Effector memory CD4-positive, alpha-beta T cell (primary cell): ENCODE measurements at places on chromosomes 16 and 17.

GRCh38 chr16:82646504-82646903, 19.7 kb downstream of the CDH13 start:
- H3K27ac ChIP-seq = no peak overlapping the region
- no peak overlapping the region for H3K4me3 ChIP-seq
- peaks cover 11% of the 10 kb centered on the region for H3K4me1 ChIP-seq
- no peaks in the 10 kb centered on the region for H3K27me3 ChIP-seq
- no peak for DNase-seq

- no peaks in the 10 kb centered on the region for H3K27me3 ChIP-seq
- H3K4me1 ChIP-seq = peaks cover 34% of the 10 kb centered on the region
- DNase-seq = peak; percentile 20
- H3K27ac ChIP-seq = peak overlapping the region; percentile 49
- peaks cover 23% of the 10 kb centered on the region for H3K36me3 ChIP-seq
These were observed 4.0 kb upstream of the IL17C start for GRCh38 chr16:88634141-88634993.

DNA sequence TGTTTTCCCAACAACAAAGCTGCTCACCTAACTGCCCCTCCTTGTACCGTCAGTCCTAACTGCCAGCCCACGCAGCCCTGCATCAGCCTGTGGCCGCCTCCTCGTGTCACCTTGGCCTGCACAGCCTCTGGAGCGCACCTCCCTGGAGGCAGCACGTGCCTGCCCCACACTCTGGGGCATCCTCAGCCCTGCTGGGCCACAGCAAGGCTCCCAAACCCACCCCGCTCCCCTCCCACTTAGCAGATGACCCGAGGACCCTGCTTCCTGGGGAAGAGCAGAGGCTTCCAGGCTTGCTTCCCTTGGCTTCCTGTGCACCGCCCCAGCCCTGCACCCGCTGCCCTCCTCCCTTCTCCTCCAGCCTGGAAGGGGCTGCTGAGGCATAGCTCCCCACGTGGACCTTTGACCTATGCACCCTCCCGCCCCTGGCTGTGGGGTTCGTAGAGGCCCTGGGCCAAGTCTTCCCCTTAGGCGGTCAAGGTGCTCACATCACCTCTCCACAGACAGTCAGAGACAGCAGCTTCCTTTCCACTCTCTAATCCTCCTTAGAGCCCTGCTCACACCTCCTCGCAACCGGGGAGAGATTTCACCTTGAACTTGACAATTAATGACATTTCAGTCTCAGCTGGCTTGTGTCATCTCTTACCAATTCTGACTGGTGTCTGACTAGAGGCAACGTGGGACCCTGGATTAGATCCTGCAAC, 115.0 kb downstream of the MGAT5B start:
- H3K4me1 ChIP-seq = peaks cover 20% of the 10 kb centered on the region
- H3K36me3 ChIP-seq = no peaks in the 10 kb centered on the region
- no peak for DNase-seq
- H3K4me3 ChIP-seq = no peak overlapping the region

DNA sequence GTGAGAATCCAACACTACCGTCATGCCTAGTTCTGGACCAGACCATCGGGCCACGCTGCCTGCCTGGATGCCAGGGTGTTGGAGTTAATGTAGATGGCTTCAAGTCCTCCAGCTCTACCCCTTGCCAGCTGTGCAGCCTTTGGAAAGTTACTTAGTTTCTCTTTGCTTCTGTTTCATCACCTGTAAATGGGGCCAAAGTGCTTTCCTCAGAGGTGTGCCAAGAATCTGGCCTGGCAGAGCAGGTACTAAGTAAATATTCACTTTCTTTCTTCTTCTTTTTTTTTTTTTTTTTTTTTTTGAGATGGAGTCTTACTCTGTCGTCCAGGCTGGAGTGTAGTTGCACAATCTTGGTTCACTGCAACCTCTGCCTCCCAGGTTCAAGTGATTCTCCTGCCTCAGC, 159.5 kb upstream of the RPL38 start:
- DNase-seq = no peak
- H3K4me3 ChIP-seq = no peak overlapping the region
- no peaks in the 10 kb centered on the region for H3K27me3 ChIP-seq
- H3K36me3 ChIP-seq = no peaks in the 10 kb centered on the region
- H3K27ac ChIP-seq = no peak overlapping the region
- H3K4me1 ChIP-seq = no peaks in the 10 kb centered on the region

- H3K4me3 ChIP-seq = no peak overlapping the region
- DNase-seq = no peak
- H3K27ac ChIP-seq = no peak overlapping the region
- no peaks in the 10 kb centered on the region for H3K27me3 ChIP-seq
- no peaks in the 10 kb centered on the region for H3K36me3 ChIP-seq
- no peaks in the 10 kb centered on the region for H3K4me1 ChIP-seq
These were observed 348.5 kb downstream of the KCNJ2 start for GRCh38 chr17:70517816-70518215.

- H3K27me3 ChIP-seq = no peaks in the 10 kb centered on the region
- H3K27ac ChIP-seq = no peak overlapping the region
- no peak for DNase-seq
- no peak overlapping the region for H3K4me3 ChIP-seq
These were observed 66.1 kb upstream of the SIAH1 start for GRCh38 chr16:48451323-48451722.

- peaks cover 27% of the 10 kb centered on the region for H3K36me3 ChIP-seq
- no peak overlapping the region for H3K27ac ChIP-seq
- H3K27me3 ChIP-seq = no peaks in the 10 kb centered on the region
- H3K4me3 ChIP-seq = no peak overlapping the region
- no peak for DNase-seq
- no peaks in the 10 kb centered on the region for H3K4me1 ChIP-seq
These were observed 18.4 kb downstream of the CFAP20 start for GRCh38 chr16:58110571-58111301.

DNA sequence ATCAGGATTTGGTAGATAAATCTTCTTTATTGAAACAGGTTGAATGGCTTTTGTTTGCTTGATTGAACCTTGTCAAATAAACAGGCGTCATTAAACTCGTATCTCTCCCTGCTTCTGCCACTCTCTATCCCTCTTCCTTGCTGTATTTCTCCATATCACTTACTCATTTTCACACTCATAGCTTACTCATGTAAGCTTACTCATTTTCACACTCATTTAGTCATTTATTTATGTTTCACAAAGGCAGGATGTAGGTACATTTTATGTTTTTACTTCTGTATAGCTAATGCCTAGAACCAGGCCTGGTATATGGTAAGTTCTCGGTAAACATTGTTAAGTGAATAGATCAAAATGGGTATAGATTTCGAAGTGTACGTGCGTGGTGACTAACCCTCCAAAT, 450.0 kb downstream of the PMP22 start:
- H3K4me3 ChIP-seq = no peak overlapping the region
- H3K27me3 ChIP-seq = no peaks in the 10 kb centered on the region
- no peaks in the 10 kb centered on the region for H3K36me3 ChIP-seq
- H3K27ac ChIP-seq = no peak overlapping the region
- no peaks in the 10 kb centered on the region for H3K4me1 ChIP-seq
- no peak for DNase-seq

- DNase-seq = no peak
- H3K4me1 ChIP-seq = no peaks in the 10 kb centered on the region
- no peak overlapping the region for H3K27ac ChIP-seq
- no peaks in the 10 kb centered on the region for H3K27me3 ChIP-seq
These were observed 476.2 kb downstream of the HAPSTR1 start for GRCh38 chr16:9567666-9568065.

- peaks cover 18% of the 10 kb centered on the region for H3K4me1 ChIP-seq
- H3K4me3 ChIP-seq = no peak overlapping the region
These were observed 135.1 kb upstream of the CORO6 start for GRCh38 chr17:29757788-29758187.

DNA sequence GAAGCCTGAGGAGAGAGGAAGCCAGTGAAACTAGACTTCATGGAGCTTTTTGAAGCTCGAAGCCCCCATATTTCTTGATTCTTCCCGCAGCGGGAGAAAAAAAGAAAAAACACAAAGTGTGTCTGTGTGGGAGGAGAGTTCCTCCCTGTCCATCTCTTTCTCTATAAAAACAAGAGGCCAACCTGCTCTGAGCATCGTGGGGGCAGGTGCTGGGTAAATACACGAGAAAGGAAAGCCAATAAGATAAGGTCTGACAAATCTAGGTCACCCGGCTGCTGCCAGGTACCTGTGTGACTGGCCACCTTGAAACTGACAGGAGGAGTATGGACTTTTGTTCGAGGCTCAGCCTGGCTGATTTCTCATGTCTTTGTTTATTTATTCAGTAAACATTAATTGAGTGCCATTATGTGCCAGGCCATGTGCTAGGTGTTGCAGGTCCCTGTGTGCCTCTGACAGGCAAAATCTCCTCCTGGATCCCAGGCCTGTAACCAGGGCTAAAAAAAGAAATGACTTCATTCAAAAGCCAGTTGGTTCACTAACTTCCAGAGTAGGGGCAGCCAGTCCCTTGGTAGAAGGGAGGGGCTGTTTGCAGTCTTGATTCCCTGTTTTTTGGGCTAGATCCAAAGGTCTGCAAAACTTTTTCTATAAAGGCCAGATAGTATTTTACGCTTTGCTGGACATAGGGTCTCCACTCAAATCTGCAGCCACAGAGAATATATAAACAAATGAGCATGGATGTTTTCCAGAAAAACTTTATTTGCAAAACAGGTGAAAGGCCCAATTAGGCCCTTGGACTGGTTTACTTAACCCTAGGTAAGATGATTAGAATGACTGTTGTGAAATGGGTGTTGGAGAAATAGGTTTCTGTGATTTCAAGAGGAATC, 35.6 kb downstream of the YPEL2 start:
- DNase-seq = no peak
- peak overlapping the region; percentile 54 for H3K27ac ChIP-seq
- peaks cover 60% of the 10 kb centered on the region for H3K4me1 ChIP-seq
- H3K27me3 ChIP-seq = no peaks in the 10 kb centered on the region
- no peak overlapping the region for H3K4me3 ChIP-seq

GRCh38 chr17:6555331-6556120, 829 bp downstream of the PITPNM3 start:
- H3K4me1 ChIP-seq = peaks cover 12% of the 10 kb centered on the region
- no peak overlapping the region for H3K27ac ChIP-seq
- peak overlapping the region; percentile 45 for H3K4me3 ChIP-seq
- H3K27me3 ChIP-seq = peaks cover 28% of the 10 kb centered on the region
- no peak for DNase-seq

GRCh38 chr17:75774991-75775668, 9.5 kb upstream of the UNK start:
- H3K27ac ChIP-seq = no peak overlapping the region
- no peak for DNase-seq
- no peak overlapping the region for H3K4me3 ChIP-seq
- peaks cover 16% of the 10 kb centered on the region for H3K4me1 ChIP-seq

GRCh38 chr16:24440306-24440705, 99.1 kb upstream of the RBBP6 start:
- no peak overlapping the region for H3K27ac ChIP-seq
- peaks cover 5% of the 10 kb centered on the region for H3K27me3 ChIP-seq
- DNase-seq = no peak
- H3K36me3 ChIP-seq = no peaks in the 10 kb centered on the region
- H3K4me1 ChIP-seq = no peaks in the 10 kb centered on the region

- peaks cover 11% of the 10 kb centered on the region for H3K4me1 ChIP-seq
- no peak overlapping the region for H3K4me3 ChIP-seq
- DNase-seq = no peak
- H3K27ac ChIP-seq = no peak overlapping the region
These were observed 29.1 kb downstream of the ARSG start for GRCh38 chr17:68320311-68320865.

DNA sequence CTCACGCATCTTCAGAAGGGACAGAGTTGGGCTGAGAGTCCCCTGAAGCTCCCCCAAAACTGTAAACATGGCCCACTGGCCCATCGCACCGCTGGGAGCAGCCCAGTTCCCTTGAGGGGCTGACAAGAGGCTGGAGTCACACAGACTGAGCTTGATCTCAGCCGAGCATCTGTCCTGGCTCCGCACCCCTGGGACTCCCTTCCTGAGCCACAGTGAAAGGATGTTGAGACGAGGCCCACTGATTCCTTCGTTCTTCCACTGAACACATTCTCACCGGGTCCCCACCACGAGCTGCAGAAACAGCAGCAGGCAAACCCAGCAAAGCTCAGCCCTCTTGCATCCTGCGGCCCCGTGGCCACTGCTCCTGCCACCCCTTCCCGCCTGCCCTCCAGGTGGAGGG, 145.9 kb upstream of the CIBAR2 start:
- DNase-seq = no peak
- H3K4me3 ChIP-seq = no peak overlapping the region
- H3K4me1 ChIP-seq = no peaks in the 10 kb centered on the region
- no peak overlapping the region for H3K27ac ChIP-seq
- H3K36me3 ChIP-seq = no peaks in the 10 kb centered on the region
- peaks cover 5% of the 10 kb centered on the region for H3K27me3 ChIP-seq

DNA sequence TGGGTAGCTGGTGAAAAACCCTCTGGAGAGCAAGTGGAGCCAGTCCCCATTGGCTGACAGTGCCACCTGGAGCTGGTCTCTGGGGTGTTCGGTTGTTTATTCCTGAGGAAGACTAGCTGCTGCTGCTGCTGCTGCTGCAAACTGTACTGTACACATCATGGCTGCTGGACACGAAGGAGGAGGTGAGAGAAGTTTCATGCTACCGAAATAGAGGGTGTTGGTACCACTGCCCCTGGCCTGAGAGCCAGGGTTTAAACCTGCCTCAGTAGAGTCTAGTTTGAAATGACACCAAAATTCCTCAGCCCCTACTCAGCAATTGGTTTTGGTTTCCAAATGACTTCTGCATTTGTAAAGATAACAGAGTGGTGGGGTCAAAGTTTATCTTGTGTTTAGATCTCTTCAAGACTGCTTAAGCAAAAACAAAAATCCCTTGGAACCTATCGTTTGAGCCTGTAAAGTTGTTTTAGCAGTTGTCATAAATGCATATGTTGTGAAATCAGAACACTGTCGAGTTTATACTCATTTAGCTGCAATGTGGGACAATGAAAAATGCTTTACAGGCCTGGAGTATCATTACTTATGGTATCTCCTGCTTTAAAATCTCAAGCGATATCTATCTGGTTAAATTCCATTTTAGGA, 40.8 kb downstream of the CYB5B start:
- peak; percentile 13 for DNase-seq
- H3K4me1 ChIP-seq = peaks cover 19% of the 10 kb centered on the region
- no peaks in the 10 kb centered on the region for H3K36me3 ChIP-seq
- H3K27me3 ChIP-seq = no peaks in the 10 kb centered on the region
- H3K4me3 ChIP-seq = no peak overlapping the region

- DNase-seq = no peak
- no peaks in the 10 kb centered on the region for H3K36me3 ChIP-seq
- no peaks in the 10 kb centered on the region for H3K27me3 ChIP-seq
These were observed 55.3 kb downstream of the RBFOX3 start for GRCh38 chr17:79555543-79555942.

DNA sequence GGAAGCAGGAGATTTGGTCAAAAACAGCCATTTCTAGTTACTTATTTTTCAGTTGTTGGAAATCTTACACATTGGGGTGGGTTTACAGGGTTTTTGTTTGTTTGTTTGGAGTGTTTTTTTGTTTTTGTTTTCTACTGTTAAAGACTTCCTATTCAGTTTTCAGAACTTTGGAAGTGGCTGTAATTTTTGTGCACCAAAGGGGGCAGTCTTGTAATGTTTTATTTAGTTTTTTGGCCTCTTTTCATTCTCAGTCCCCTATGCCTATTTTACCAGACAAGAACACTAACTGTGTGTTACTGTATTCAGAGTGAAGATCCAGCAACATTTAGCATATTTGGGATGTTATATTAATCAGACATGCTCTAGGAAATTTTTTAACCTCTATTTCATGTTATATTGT, 20.6 kb downstream of the TPPP3 start:
- no peaks in the 10 kb centered on the region for H3K27me3 ChIP-seq
- no peak overlapping the region for H3K27ac ChIP-seq
- H3K4me1 ChIP-seq = no peaks in the 10 kb centered on the region
- DNase-seq = no peak
- H3K36me3 ChIP-seq = no peaks in the 10 kb centered on the region

GRCh38 chr17:55171634-55172328, 93.0 kb upstream of the HLF start:
- no peak overlapping the region for H3K4me3 ChIP-seq
- H3K27me3 ChIP-seq = no peaks in the 10 kb centered on the region
- H3K4me1 ChIP-seq = no peaks in the 10 kb centered on the region
- no peak overlapping the region for H3K27ac ChIP-seq
